ENCODE measurements at places on chromosomes 3 and 15.
A peak's percentile ranks its signal among the peaks of the same experiment; 100 is the strongest.

- H3K27me3 ChIP-seq = no peaks in the 10 kb centered on the region
- DNase-seq = no peak
- H3K4me1 ChIP-seq = peaks cover 9% of the 10 kb centered on the region
- H3K4me3 ChIP-seq = no peak overlapping the region
Measured at GRCh38 chr15:66716656-66717020, 14.6 kb downstream of the SMAD6 start.

DNA sequence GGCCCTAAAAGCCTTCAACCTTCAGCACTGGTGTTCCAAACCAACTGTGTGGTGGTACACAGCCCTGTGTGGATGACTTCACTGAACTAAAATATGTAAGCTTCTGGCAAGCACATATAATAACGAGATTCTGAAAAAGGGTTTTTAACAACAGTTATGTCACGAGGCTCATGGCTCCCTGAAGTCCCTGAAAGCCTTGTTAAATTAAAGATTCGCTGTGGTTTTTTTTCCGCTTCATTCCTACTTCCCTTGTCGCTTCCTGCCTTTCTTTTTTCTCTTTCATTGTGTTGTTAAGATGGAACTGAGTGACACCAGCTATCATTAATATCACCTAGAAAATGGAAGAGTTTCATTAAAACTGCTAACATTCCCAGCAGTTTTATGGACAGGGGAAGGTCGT, 3.5 kb downstream of the RORA start:
- H3K27me3 ChIP-seq = no peaks in the 10 kb centered on the region
- H3K4me3 ChIP-seq = no peak overlapping the region
- peaks cover 5% of the 10 kb centered on the region for H3K4me1 ChIP-seq
- DNase-seq = no peak
- H3K36me3 ChIP-seq = no peaks in the 10 kb centered on the region

DNA sequence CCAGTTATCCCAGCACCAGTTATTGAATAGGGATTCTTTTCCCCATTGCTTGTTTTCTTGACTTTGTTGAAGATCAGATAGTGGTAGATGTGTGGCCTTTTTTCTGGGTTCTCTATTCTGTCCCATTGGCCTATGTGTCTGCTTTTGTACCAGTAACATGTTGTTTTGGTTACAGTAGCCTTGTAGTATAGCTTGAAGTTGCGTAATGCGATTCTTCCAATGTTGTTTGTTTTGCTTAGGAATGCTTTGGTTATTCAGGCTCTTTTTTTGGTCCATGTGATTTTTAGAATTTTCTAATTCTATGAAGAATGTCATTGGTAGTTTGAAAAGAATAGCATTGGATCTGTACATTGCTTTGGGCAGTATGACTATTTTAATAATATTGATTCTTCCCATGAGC, 94.3 kb upstream of the CHMP2B start:
- H3K4me3 ChIP-seq = no peak overlapping the region
- no peaks in the 10 kb centered on the region for H3K4me1 ChIP-seq
- no peak overlapping the region for H3K27ac ChIP-seq

DNA sequence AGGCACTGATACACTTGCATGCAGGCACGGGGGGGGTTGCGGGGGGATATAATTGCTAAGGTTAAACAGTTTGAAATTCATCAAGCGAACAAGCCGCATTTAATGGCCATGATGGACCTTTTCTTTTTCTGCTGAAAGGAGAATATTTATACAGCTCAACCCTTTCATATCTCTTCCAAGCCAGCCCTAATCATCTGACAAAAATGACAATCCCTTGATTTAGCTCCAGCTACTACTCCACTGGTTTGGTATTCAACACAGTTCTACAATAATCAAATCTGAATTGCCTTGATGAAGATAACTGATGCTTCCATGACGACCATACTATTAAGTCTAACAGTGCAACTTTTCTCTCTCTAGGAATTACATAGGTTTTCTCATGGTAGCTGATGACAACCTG, 374.9 kb downstream of the PLCL2 start:
- H3K27me3 ChIP-seq = no peaks in the 10 kb centered on the region
- no peaks in the 10 kb centered on the region for H3K4me1 ChIP-seq
- no peak for DNase-seq
- H3K36me3 ChIP-seq = no peaks in the 10 kb centered on the region
- no peak overlapping the region for H3K4me3 ChIP-seq

DNA sequence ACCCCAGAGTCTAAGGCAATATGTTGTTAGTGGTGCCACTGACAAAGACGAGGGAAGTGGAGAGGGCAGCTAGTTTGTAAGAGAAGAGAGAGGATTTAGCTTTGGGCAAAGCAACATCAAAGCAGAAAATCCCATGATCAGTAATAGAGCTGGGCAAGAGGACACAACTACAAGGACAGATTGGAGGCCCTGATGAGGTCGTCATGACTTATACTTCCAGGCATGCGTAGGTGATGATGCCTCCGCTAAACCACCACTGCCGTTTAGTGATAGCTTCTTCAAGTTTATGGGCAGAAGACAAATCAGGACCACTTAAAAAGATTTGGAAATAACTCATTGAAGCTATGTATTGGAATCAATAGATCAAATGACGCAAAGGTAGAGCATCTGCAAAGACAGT, 2.6 kb downstream of the HRG start:
- H3K36me3 ChIP-seq = no peaks in the 10 kb centered on the region
- DNase-seq = no peak
- no peak overlapping the region for H3K4me3 ChIP-seq

DNA sequence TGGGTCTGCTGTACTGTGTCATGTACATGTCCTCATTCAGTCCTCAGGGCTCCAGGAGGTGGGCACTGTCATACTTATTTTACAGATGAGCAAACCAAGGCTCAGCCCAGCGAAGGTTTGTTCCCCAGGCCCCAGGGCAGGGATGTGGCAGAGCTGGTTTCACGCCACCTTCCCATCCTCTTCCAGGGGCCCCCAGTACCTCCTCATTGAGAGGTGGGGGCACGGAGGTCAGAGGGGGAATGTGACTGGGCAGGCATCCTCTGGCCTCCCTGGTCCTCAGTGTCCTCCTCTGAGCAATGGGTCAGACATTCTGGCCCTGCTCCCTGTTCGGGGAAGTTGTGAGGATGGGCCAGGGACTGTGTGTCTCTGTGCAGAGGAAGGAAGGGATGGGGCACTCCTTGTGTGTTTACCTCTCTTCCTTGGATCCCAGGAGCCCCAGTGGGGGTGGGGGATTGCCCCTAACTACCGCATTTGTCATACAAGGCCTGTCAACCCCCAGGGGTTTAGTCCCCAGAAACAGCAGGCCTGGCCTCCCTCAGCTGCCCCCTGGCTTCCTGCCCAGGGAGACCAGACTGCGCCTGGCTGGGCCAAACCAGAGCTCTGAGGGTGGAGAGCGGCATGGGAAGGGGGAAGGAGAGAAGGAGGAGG, 65.9 kb upstream of the LCTL start:
- H3K4me1 ChIP-seq = no peaks in the 10 kb centered on the region
- no peak overlapping the region for H3K4me3 ChIP-seq
- H3K27me3 ChIP-seq = no peaks in the 10 kb centered on the region
- no peak overlapping the region for H3K27ac ChIP-seq

- no peaks in the 10 kb centered on the region for H3K27me3 ChIP-seq
- no peak overlapping the region for H3K4me3 ChIP-seq
- no peaks in the 10 kb centered on the region for H3K36me3 ChIP-seq
- H3K4me1 ChIP-seq = peaks cover 4% of the 10 kb centered on the region
- no peak overlapping the region for H3K27ac ChIP-seq
Measured at GRCh38 chr15:82079736-82080135, 33.9 kb upstream of the MEX3B start.

GRCh38 chr3:124078953-124079911, 87.3 kb upstream of the ROPN1 start:
- peaks cover 34% of the 10 kb centered on the region for H3K4me1 ChIP-seq
- H3K27me3 ChIP-seq = no peaks in the 10 kb centered on the region
- DNase-seq = peak; percentile 45
- no peak overlapping the region for H3K27ac ChIP-seq

DNA sequence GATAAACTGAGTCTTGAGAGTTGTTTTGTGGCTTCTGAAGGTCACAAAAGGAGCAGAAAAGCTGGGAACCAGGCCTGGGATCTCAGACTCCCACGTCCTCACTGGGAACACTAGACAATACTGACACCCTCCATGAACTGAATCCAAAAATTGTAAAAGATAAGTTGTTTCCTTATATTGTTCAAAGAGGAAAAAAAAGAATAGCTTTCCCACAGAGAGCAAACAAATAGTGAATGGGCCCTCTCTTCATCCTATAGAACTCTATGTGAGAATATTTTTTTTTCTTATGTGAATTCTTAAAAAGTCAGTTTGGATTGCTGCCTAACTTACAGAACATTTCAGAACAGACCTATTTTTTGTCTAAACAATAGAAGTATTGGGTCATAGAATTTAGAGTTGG, 203.5 kb downstream of the MECOM start:
- no peak for DNase-seq
- H3K27me3 ChIP-seq = no peaks in the 10 kb centered on the region
- no peaks in the 10 kb centered on the region for H3K4me1 ChIP-seq
- H3K4me3 ChIP-seq = no peak overlapping the region

DNA sequence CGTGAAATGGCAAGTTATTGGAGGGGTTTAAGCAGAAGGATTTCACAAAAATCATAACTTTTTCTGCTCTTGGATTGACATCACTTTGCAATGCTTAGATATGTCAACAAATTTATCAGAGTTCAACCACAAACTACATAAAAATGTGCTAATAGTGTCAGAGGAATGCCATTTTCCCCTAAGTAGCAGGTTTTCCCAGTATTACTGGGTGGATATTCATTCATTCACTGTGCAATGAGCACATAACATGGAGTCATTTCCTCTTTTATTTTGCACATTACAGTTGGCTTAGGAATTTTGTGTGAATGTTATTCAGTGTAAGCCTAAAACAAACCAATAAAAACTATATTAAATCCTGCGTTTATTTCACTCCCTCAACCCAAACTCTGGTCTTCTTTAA, 537.3 kb upstream of the MCTP2 start:
- no peaks in the 10 kb centered on the region for H3K4me1 ChIP-seq
- H3K4me3 ChIP-seq = no peak overlapping the region
- H3K27ac ChIP-seq = no peak overlapping the region
- DNase-seq = no peak
- H3K27me3 ChIP-seq = no peaks in the 10 kb centered on the region

DNA sequence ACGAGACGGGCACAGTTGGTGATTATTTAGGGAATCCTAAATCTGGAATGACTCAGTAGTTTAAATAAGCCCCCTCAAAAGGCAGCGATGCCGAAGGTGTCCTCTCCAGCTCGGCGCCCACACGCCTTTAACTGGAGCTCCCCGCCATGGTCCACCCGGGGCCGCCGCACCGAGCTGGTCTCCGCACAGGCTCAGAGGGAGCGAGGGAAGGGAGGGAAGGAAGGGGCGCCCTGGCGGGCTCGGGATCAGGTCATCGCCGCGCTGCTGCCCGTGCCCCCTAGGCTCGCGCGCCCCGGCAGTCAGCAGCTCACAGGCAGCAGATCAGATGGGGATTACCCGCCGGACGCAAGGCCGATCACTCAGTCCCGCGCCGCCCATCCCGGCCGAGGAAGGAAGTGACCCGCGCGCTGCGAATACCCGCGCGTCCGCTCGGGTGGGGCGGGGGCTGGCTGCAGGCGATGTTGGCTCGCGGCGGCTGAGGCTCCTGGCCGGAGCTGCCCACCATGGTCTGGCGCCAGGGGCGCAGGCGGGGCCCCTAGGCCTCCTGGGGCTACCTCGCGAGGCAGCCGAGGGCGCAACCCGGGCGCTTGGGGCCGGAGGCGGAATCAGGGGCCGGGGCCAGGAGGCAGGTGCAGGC, 318.0 kb downstream of the FGF12 start:
- H3K36me3 ChIP-seq = no peaks in the 10 kb centered on the region
- H3K27ac ChIP-seq = no peak overlapping the region
- peak; percentile 26 for DNase-seq
- peak overlapping the region; percentile 17 for H3K4me3 ChIP-seq
- no peaks in the 10 kb centered on the region for H3K4me1 ChIP-seq

All from SK-N-SH (cell line).